ENCODE measurements at places on chromosomes 12 and 14.

- no peak for DNase-seq
These were observed 17.9 kb downstream of the ZDHHC22 start for GRCh38 chr14:77123381-77124325.

DNA sequence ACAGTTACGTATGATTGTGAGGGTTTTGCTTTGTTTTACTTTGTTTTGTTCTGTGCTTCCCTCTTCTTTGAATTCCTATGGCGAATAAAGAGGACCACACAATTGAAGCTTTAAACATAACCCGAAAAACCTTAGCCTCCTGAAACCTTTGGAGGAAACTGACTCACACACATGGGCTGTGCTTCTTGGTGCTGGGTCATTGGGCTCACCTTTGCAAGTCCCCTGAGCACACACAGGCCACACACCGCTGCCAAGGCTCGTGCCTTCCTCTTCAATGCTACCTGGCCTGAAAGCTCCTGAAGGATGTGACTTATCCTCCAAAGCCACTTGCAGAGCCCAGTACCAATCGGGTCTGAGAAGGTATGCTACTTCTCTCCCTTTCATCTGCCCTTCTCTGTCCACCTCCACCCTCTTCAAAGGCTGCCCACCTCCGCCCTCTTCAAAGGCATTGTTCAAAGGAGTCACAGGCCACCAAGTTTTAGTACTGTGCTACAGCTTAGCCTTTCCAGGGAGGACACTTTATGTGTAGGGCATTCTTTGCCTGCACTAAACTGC, 114.6 kb downstream of the FOXN3 start:
- DNase-seq, result no peak

DNA sequence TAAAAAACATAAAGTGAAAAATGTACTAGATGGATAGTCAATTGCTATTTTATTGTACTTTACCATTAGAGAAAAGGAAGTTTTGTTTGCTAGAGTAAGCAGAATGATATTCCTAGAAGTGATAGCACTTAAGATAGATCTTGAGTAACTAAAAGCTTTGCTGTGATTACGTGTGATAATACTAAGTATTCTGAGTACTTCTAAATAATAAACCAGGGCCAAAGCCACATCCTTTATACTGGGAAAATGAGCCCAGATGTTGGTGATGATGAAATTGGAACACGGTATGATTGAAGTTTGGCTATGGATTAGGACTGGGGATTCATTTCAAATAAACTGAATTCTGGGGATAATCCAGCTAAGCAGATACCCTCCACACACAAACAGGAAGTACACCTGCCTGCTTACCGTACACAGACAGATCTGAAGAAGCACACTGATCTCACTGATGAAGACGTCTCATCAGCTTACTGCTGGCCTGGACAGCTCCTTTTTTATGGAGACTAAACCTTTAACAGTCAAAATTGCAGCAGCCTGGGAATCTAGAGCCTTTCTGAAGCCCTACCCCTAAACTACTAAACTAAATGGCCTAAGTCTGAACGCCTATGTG, 199.8 kb downstream of the LRFN5 start:
- no peak for DNase-seq

- no peak for DNase-seq
These were observed 101.5 kb downstream of the SYT1 start for GRCh38 chr12:78966062-78966461.

DNA sequence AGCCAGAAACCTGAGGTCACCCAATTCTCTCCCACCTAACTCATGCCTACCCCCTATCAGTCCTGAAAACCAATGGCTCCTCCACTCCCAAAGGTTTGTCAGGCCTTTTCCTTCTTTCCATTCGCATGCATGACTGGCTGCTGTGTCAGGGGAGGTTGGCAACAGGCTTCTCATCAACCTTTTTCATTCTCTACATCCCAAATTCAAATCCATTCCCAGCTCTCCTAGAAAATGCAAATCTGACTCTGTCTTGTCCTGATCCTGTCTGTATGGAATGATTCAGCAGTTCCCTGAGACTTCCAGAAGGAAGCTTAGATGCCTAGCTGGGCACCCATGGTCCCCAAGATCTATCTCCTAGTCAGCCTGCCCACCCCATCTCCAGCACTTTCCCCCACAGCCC, 5.0 kb upstream of the CTDSP2 start:
- DNase-seq, result no peak

DNA sequence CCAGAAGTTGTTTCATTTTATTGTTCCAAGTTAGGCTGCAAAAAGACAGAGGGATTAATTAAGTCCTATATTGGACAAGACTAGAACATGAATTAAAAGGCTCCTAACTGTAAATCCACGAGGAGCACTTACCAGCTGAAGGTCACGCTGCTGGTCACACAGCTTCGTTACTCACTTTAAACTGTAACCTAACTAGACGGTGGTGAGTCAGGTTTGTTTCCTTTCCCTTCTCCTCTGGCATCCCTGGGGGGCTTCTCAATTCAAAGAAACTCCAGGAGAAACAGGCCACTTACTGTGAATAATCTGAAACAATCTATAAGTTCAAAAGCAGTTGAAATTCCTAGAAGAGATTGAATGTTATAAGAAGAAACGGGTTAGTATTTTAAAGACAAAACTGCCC, 331.4 kb downstream of the BCAT1 start:
- no peak for DNase-seq

- no peak for DNase-seq
These were observed 406.2 kb downstream of the NOVA1 start for GRCh38 chr14:26191671-26192070.

DNA sequence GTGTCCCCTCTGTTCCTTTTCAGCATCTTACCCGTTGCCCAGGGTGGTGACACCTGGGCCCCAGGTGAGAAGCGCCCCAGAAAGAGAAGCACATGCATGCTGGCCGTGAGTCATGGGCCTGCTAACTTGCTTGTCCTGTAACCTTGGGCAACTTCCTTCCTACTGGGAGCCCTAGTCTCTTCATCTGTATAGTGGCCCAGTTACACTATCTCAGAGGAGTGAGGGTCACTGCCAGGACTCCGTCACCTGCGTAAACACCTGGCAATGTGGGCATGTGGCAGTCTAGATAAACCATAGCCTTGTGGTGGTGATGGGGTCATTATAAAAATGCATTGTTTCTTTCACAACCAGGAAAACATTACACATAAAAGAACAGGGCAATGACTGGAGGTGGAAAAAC, 125.2 kb downstream of the SLC25A47 start:
- DNase-seq, result no peak

DNA sequence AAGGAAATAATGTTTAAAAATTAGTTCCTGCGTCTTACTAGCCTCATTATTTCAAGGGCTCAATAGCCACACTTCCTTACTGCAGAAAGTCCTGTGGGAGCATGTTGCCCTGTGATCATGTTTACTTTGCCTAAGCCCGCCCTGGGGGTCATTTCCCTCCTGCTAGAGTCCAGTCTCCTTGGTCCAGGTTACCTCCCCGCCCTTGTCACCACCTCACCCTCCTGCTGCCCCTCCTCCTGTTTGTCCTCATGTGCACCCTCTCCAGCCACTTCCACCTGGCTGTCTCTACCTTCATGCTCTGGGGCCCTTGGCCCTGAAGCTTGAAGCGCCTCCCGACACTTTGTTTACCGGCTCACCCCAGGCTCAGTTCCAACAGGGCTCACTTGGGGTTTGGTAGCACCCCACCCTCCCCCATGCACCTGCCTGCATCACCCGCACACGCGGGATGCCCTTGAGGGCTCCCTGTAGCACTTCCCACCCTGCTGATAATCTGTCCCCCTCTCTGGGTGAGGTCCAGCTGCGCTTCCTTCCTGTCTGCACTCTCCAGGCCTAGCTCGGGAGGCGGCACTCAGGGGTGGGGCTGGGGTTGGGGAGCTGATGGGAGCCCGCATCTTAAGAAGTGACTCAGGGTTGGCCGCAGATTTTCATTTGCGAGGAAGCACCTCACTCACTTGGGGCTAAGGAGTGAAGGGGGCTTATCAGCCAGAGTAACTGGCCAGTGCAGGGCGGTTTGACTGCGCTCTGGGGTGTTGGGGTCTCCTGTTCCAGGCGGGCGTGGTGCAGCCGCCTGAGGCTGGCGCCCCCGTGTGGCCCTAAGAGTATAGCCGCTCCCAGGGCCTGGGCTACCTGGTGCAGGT, 40.1 kb downstream of the SMIM41 start:
- DNase-seq, result peak; percentile 66

DNA sequence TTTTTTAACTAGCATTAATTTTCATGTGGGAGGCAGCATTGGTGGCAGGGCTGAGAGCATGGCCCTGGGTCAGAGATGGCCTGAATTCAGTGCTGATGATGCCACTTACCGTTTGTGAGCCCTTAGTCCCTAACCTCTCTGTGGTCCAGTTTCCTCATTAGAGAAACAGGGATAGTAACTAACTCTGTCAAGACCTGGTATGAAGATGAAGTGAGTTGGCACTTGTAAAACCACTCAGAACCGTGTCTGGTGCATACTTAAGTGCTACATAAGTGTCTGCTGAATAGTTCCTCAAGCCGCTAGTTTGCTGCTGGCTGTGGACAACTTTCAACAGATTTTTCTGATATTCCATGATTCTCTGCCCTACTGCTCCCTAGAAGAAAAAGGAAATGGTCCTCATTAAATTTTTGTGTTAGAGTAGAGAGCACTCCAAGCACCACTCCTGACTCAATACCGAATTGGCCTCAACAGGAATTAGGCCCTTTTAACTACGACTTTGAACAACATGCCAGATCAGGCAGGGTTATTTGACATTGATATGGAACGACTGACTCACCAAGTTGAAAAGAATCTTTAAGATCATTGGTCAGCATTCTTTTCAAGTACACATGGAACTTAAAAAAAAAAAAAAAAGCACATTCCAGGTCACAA, 250.2 kb downstream of the ANO2 start:
- no peak for DNase-seq

DNA sequence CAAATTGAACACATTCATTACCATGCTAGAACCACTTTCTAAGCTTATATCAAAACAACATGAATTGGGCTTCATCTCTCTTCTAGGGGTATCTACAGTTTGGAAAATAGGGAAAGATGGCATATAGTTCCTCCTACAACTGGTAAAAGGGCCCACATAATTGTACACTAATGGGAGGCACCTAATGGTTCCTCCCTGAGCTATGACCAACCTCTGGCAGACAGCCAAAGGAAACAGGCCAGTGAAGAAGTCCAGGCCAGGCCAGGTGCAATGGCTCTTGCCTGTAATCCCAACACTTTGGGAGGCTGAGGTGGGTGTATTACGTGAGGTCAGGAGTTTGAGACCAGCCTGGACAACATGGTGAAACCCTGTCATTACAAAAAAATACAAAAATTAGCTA, 23.2 kb upstream of the APOF start:
- no peak for DNase-seq

DNA sequence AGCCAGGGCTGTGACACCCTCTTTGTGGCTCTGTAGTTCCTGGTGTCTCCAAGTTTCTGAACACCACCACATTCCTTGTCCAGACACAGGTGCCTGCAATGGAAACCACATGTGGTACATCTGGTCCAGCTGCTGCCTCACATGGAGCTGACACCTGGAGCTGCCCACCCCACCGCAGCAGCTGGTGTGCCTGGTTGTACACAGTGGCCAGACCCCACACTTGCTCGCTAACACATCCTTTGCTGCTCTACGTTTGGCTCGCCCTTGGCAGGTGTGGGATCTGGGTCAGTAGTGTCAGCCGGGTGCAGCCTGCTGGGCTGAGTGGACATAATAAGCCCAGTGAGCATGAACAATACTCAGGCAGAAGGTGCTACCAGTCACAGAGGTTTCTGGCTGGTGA, 198.9 kb downstream of the ADGRD1 start:
- DNase-seq, result no peak

GRCh38 chr12:90393652-90394051, 561.3 kb downstream of the CCER1 start:
- DNase-seq, result no peak

GRCh38 chr14:102889615-102890014, 32.8 kb upstream of the AMN start:
- no peak for DNase-seq

DNA sequence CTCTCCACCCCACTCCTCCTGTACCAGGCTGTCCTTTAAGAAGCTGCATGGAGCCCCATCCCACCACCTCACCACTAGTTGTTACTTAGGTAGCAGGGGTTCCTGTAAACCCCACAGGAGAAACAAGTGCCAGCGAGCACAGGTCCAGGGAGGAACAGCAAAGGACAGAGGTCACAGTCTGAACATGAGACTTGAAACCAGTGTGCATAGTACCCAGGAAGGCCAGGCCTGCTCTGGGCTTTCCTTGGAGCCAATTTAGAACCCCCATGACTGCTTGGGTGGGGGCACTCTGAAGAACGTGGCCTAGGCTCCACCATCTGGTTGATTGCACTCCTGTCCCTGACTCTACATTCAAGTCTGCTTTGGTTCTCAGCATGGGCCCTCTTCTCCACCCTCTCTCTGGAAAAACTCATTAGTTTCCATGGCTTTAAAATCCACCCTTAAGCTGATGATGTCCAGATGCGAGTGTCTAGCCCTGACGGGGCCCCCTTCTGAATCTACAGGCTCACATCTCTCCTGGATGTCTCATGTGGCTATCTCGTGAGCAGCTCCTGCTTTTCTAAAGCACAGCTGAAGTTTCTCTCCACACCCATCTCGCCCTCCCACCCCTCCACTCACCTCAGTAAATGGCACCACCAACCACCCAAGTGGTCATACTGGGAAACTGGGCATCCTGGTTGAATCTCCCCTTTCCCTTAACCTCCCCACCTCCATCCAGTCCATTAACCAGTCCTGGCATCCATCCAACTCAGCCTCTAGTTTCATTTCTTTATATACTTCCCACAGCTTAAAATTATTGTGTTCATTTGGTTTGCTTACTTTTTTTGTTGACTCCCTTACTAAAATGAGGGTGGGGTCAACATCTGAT, 8.4 kb downstream of the KRT3 start:
- no peak for DNase-seq

- DNase-seq, result peak; percentile 38
These were observed 14.6 kb downstream of the RAPGEF3 start for GRCh38 chr12:47744005-47744651.

DNA sequence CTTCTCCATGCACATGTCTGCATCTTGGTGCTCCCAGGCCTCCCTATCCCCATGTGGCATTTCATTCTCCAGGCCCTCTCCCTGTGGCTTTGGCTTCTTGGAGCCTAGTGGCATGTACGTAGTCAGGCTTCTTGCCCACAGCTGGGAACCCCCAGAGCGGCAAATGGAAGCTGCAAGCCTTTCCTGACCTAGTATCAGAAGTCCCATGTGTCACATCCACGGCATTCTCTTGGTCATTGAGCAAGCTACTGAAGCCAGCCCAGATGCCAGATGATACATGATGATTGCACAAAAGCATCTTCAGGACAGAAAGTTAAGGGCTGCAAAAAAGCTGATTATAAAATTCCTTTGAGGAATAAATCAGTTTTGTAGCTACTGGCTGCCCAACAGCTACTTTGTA, 154.9 kb downstream of the PELI2 start:
- no peak for DNase-seq

- DNase-seq, result no peak
These were observed 152.0 kb upstream of the AEBP2 start for GRCh38 chr12:19287302-19287701.

DNA sequence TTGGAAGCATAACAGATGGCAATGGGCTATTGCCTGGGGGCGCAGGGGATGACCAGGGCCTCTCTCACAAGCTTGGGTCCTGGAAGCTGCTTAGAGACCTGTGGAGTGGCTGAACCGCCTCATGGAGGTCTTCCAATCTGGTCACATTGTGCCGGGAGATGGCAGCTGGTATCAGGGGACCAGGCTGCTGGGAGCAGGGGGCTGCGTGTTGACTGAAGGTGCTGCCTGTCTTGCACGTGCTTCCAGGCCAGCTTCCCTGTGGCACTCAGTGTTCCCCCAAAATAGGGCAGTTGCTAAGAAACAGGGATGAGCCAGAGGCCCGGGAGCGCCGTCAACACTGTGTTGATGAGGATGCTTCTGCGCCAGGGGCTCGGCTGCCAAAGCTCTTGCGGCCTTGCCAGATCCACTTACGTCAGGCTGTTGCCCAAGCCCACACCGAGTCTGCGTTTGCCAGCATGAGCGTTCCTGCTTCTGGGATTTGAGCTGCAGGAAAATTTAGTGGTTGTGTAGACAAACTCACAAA, 39.8 kb downstream of the ELK3 start:
- no peak for DNase-seq
